ENCODE measurements at places on chromosomes 2 and 18.

DNA sequence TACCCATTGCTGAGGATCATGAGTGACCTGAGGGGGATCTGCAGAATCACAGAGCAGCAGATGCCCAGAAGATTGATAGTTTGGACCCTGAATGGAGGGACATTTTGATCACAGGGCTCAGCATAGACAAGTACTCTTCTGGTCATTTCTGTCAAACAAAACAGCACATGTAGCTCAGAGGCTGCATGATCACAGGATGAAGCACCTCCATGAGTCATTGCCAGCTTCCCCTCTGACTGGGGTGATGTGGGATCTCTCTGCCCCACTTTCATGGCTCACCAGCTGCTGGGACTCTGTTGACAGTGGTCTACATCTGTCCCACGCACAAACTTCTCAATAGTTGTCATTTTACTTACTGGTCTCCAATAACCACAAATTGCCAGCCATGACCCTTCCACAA lies 264.1 kb downstream of the RPIA start:
- no peak for DNase-seq

- DNase-seq = no peak
Observed at GRCh38 chr2:47309472-47309951, 93.4 kb upstream of the MSH2 start.

DNA sequence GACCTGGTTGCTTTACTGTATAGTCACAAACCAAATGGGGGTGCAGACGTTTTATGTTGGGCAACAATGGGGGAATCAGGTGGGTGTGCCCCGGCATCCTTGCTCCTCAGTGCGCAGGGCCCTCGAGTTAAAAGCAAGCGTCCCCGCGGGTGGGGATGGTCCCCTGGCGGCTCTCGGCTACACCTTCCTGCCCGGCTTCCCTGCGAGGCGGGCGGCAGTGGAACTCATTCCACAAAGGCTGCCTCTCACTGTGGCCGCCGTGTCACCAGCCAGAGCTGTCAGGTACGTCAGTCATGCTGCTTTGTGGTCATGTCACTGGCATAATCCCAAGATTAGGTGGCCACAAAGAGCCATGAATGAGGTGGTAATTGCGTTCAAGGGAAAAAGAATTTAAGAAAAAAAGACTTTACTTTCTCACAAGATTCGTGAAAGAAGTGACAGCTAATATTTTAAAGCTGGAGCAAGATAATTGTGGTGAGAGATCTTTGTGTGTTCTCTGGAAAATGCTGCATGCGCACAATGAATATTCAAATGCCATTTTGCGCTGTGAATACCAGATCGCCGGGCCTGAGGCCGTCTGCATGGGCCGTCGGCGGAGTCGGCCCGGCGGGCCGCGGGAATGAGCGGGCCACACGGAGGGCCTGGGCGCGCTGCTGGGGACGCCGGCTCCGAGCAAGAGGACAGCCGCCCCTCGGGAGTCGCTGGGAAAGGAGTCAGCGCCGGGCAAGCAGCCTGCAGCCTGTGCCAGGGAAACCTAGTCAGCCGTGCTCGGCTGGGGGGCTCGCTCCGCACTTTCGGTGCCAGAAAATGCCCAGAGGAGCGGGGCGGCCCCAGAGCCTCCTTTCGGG lies 82.3 kb upstream of the LDLRAD4 start:
- DNase-seq = peak; percentile 7

GRCh38 chr2:219229305-219230058 lies at the start of the genes ANKZF1 and ATG9A:
ANKZF1 (plus strand) TSS chr2:219229806; CDS start chr2:219230258, 452 bp downstream.
ATG9A (minus strand) TSS chr2:219229636; CDS start chr2:219228024, 1,612 bp downstream.
- peak; percentile 98 for DNase-seq

GRCh38 chr2:31270822-31271231 lies 36.9 kb downstream of the EHD3 start:
- no peak for DNase-seq

DNA sequence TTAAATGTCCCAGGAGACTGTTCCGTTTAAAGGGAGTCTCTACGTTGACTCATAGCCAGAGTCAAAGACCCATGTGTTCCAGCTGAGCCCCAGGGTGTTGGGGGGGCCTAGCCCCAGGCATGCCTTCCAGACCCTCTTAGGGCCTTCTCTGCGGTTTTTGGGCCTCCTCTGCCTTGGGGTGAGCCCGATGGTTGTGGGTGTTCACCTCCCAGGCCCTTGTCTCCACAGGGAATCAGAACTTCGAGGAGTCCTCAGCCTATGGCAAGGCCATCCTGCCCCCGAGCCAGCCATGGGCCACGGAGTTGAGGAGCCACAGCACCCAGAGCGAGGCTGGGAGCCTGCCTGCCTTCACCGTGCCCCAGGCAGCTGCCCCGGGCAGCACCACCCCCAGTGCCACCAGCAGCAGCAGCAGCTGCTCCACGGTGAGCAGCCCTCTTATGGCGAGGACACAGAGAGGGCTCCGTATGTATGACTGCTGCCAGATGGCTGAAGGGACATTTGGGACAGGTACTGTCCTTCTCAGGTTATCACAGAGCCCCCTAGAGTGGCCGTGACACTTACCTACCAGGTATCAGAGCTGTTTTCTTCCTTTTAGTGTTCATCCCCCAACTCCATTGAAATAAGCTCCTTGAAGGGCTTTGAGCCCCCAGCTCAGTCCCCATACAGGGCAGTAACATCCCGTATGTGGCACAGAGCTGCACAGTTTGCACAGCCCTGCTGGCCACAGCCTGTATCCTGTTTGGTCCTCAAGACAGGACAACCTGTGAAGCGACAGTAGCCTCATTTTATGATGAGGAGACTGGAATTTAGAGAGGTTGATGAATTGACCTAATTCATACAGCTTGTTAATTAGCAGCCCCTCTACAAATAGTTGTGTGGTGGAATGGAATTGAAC lies 80.7 kb downstream of the EPAS1 start:
- no peak for DNase-seq

- no peak for DNase-seq
Observed at GRCh38 chr2:60406192-60406591, 147.3 kb downstream of the BCL11A start.

DNA sequence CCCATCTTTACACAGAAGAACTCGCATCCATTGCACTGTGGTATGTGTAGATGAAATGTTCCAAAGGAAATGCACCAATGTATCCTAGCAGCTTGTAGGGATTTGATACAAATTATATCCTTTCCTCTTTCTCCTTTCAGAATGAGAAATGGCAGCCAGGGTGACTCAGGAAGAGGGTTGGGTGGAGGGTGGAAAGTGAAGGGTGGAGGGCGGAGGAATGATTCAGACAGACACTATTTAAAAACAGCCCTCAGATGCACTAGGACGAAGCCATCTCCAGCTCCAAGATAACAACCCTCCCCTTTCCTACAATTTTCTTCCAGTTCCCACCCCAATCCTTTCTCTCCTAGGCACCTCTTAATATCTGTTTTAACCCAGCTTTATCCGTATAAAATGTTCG lies 96.2 kb upstream of the STK39 start:
- DNase-seq = no peak

GRCh38 chr18:64974391-64975125 lies 776.3 kb upstream of the CDH7 start:
- no peak for DNase-seq

DNA sequence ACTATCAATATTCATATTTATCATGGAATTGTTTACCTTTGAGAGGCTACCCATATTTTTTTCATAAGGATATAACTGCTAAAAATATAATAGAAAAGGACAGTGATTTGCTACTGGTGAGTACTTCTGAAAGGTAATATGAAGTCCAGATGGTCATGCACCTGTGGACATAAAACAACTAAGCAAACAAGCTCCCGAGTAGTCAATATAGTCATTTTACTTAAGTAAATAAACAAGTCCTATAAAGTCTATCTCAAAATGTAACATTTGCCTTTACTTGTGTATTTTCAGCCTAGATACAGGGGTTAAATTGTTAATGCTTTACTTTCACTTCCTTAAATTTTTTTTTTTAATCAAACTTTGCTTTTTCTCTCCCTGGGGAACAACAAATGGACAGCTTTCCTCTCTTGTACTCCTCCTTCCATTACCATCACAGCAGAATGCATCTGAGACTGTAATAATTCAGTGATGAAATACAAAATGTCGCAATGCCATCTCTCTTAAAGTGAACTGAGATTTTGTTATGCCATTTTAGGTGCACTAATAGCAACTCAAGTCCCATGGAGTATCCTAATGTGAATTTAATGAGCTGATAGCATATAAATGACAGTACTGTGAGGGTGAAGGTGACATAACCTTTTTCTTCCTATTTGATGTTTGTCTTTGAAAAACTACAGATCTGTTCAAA lies 1325.4 kb upstream of the ZEB2 start:
- no peak for DNase-seq

GRCh38 chr2:176074919-176075425 lies 8.8 kb downstream of the EVX2 start:
- no peak for DNase-seq

GRCh38 chr2:151343073-151343472 lies 14.3 kb upstream of the TNFAIP6 start:
- DNase-seq = no peak

DNA sequence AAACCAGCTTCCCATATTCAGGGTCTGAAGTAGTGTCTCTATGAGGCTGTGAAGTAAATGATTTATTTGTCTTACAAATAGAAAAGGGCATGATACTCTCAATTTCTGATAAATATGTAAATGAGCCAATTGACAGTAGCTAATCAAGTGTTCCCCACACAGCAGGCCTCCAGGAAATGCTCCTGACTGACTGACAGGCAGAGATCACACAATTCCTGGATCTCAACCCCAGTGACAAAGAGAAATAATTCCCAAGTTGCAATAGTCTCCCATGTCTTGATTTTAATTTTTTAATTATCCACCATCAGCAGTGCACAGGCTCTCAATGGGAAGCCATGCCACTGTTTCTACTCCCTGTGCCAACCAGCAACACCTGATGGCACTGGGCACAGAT lies 390.4 kb downstream of the SOX11 start:
- DNase-seq = no peak

DNA sequence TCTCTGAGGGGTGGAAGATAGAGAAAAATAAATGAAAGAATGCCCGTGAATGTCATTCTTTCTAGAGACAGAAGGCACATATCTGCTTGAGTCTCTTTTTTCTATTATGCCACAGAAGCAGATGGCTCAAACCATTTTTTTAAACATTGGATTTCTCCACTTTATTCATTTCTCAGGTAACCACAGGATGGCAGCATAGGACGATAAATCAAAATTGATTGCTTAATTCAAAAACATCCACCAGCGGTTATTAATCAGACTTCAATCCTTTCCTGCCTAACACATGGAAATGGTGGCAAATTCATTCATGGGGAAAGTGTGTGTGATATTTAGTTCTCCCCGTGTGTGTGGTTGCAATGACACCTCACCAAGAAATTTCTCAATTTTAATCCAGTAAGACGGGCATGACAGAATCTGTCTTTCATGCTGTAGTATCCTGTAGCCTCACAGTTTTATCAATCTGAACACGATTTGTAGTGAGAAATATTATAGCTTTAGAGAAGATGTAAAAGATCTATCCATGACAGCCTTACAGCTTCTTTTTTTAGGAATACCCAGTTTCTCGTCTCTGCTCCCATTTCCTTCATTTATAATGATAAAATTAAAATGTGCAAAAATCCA lies 72.2 kb downstream of the DSC3 start:
- DNase-seq = no peak

- no peak for DNase-seq
Observed at GRCh38 chr18:79588636-79589481, 90.7 kb upstream of the CTDP1 start.

DNA sequence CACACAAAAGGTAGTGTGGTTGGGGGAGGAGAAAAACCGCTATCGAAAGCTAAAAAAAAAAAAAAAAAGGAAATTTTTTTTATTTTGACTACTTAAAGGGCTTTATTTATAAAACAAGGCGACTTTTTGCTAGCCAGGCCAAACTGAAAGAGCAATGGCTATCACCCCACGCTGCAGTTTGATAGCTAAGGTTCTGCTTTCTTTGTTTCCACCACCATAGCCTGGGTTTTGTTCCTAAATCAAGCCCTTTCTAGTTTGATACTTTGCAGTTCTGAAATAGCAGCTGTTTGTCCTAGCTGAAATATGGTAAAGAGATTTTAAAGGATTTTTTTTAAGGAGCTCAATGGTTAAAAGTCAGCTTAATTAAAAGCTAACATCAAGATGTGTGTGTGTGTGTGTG lies 67.4 kb upstream of the ABCA12 start:
- DNase-seq = no peak

- DNase-seq = no peak
Observed at GRCh38 chr2:83528767-83529166, 930.3 kb downstream of the SUCLG1 start.

GRCh38 chr2:170115501-170116229 lies 62.3 kb upstream of the MYO3B start:
- no peak for DNase-seq

DNA sequence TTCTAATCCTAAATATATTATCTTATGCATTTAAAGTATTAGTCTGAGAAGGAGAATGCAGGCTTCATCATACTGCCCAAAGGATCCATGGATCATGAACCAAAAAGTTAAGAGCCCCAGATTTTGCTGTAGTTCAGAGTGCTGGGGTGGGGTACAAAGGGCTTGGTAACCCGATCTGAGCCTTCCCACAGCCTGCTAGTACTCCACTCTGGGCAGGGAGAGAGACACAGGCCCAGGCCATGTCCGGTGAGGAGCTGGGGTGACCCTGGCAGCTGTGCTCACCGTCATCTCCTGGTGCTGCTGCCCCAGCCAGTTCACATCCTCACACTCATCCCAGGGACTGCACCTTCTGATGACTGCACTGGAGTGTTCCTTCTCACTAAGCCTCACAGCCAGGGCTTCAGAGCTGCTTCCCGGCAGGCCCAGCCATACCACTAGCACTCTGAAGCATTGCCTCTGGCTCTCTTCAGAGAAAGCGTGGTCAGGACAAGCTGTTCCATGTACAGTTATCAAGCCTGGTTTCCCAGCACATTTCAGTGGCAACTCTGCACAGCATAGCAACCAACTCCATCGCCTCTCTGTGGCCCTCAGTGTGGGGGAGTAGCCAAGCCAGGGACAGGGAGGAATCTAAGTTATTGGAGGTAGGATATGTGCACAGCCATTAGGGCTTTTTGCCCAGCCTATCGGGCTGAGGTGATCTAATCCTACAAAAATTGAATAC lies 189.0 kb upstream of the CTAGE1 start:
- no peak for DNase-seq
